Caki2 (cell line): ENCODE measurements at places on chromosomes 5 and 9. TPM values are rescaled to one million over a fixed set of nuclear protein-coding genes. Genes with fewer than 3 reads are reported as not detected.

DNA sequence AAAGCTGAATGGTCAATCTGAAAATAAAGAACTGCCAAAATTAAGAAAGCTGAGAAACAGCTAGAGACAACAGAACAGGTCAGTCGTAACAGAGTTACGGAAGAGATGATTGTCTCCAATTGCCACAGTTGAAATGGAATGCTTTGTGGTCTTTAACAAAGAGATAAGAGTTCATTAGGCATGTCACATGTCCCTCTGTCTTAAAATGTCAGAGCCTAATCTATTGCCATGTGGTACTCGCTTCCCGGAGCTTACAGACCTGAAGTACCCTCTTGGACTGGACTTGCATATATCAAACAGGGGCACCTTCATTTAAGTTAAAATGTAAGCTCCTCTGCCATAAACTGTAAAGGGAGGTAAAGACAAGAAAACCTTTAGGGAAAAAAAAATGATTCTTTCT is 19.7 kb downstream of the TTC39B start:
- no peak for DNase-seq

- DNase-seq: no peak
Measured at GRCh38 chr5:40775085-40775845, 19.5 kb upstream of the TTC33 start.

- no peak for DNase-seq
Measured at GRCh38 chr5:98637557-98637956, 135.9 kb upstream of the RGMB start.

GRCh38 chr5:33628796-33629195 is 188.0 kb downstream of the TARS1 start:
- no peak for DNase-seq

- DNase-seq: no peak
Measured at GRCh38 chr9:29322240-29322639, 1749.0 kb upstream of the C9orf72 start.

GRCh38 chr5:136190904-136191303 is 2.1 kb downstream of the SMIM32 start:
- no peak for DNase-seq

- no peak for DNase-seq
Measured at GRCh38 chr5:96718635-96719077, 56.5 kb downstream of the CAST start.

- no peak for DNase-seq
Measured at GRCh38 chr5:167578977-167579692, 712.3 kb upstream of the WWC1 start.

DNA sequence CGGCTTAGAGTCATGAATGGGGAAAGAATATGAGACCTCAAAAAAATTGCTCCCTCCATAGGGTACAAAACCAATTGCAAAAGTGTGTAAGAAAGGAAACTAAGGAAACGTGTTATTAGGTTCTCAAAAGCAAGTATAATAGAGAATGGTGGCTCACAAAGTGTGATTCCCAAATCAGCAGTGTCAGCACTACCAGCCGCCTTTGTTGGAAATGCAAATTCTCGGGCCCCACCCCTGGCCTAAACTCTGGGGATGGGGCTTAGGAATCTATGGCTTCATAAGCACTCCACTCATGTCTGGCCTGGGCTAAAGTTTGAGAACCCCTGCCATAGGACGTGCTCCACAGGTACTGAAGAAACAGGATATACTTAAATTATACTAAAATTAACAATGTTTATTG is 1.6 kb upstream of the CCDC69 start:
- no peak for DNase-seq

DNA sequence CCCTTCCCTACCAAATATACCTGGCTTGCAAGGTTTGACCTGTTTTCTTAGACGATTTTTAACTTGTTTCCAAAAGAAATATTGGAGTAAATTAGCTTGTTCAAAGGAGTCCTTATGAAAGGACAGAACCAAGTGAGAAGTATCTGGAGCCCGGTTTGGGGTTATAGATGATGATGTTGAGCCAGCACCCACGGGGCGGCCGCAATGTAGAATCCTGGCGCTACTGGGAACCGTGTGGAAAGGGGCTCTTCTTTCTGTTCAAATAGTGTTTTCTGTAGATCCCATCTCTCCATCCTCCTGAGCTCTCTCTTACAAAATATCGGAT is 517 bp upstream of the EXOSC2 start:
- no peak for DNase-seq

GRCh38 chr5:137858223-137858916 is 9.3 kb upstream of the MYOT start:
- no peak for DNase-seq

GRCh38 chr9:99411068-99411467 is 189.0 kb downstream of the SEC61B start:
- DNase-seq: no peak

GRCh38 chr5:56176155-56176798 is 56.9 kb downstream of the ANKRD55 start:
- no peak for DNase-seq

DNA sequence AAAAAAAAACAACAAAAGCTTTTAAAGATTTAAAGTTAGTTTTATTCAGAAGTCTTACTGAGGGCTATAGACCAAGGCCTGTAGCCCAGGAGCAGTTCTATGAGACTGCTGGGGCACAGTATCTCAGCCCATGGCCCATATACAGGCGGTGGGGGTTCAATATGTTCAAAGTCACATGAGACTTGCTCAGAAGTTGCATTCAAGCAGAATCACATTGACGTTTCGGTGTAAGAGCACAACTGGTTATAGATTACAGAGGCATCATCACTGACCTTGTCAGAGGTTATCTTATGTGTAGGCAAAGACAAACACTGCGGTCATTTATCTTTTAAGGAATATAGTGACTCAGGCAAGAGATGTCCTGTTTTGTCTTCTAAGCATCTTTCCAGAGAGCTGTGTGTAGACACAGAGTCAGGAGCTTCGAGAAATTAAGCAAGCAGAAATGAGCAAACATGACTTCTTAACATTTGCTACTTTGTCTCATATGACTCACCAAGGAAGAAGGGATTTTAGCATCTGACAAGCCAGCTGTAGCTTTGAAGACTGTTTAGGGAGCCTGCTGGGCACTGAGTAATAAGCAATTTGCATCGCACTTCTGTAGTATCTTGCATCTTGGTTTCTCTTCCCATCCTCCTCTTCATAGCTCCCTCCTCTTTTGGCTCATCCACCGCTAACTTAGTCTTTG is 12.9 kb upstream of the F2RL1 start:
- peak; percentile 96 for DNase-seq

- DNase-seq: no peak
Measured at GRCh38 chr5:57577432-57578175, 95.0 kb upstream of the ACTBL2 start.

GRCh38 chr9:80602291-80602690 is 1030.5 kb downstream of the TLE4 start:
- DNase-seq: no peak

GRCh38 chr9:33840381-33840780 is 23.4 kb downstream of the UBE2R2 start:
- DNase-seq: no peak

DNA sequence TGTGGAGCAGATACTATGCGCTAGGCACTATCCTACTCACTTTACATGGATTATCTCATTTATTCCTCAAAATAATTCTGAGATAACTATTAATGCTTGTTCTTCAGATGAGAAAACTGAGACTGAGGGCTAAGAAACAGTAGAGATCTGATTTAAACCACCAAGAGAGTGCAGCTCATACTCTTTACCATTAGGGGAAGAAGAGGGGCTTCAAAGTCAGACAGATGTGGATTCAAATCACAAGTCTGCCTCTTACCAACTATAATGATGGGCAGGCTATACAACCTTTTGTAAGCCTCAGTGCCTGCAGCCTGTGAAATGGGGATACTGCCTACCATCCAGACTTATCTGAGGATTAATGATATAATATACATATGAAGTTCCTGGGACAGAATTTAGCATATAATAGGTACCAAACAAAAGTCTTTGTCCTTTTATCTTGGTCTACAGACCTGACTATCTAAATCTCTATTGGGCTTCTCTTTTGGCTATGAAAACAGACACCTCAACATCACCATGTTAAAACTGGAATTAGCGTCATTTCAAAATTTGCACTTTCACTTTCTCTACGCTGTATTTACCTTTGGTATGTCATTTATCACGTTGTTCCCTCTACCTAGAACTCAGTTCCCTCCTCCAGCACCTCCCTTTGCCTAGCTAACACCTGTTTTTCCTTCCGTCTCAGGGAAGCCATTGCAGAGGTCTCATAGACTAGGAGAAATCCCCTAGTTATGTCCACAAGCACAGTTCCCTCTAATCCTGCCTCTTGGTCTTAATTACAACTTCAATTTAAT is 13.8 kb upstream of the TMEM267 start:
- DNase-seq: no peak

DNA sequence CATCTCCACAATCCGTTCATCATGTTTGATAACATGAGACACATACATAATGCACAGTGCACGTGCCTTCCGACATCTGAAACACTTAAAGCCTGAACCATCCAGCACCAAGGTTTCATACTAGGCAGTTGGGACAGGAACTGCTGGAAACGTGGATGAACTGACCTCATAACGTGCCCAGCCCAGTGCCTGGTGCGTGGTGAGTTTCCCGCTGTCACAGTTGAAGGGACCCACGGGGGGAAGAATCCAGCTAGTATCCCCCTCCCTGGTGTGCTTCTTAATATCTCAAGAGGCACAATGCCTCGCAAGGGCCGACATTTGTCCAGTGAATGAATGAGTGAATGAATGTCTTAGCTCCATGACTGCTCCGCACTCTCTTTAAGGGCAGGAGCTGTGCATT is 23.2 kb downstream of the BARX1 start:
- no peak for DNase-seq

DNA sequence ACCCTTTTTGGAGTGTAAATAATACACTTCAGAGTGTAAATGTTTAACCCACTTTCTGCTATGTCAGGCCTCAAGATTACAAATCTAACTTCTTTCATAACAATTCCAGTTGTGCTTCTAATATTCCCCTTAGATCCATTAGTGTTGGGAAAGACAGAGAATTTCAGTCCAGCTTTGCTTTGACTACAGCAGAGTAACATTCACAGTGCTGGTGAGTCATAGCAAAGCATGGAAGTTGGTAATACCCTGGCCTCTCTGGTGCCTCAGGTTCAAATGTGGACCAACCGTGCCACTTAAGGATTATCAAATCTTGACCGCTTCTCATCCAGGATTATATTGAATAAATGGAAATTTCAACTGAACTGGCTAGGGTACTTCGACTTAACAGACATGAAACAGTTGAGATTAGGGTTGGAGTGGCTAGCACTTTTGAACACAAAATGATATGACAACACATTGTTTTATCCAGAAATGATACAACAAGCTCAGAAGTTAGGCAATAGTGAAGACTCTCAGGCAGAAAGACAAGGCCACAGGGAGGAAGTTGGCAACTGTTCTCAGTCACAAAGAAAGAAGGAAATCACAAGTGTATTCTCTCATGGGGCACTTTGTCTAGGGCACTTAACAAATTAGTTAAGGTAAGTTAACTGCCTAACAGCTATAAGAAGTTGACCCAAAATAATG is 24.4 kb upstream of the RASA1 start:
- no peak for DNase-seq

DNA sequence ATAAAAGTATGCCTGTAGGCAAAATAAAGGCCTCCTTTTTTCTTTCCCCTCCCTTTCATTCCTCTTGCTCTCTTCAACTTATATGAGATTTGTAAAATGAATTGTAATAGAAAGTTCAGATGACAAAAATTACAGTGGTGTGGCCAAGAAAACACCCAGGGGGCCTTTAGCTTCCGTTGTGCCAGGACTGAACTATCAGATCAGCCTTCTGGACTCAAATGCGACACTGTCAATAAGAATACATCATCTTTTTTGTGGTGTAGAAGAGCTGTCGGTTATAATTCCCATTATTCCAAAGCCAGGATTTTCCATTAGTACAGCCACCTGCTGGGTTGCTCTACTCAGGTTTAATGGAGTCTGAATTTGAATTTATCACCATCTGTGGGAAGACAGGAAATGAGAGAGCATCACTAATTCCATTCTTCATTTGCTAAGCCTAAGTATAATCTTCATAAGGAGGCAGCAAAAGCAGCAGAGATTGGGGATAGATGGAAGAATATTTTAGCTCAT is 443.4 kb downstream of the ANXA1 start:
- DNase-seq: no peak

DNA sequence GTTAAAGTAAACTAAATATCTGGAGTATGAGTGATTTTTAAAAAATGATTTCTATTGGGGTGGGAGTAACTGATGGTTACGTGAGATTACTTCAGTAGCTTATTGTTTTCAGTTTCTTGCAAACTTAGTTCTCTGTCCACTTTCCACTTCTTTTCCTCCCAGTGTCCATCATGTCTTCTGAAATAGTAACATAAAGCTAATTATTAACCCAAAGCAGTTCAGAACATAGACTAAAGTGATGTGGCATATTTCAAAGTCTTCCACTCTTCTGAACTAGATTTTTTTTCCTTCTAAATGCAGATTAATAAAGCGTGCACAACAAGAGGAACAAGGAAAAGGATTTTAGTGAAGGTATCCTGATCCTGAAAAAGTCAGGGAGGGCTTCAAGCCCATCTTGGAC is 114.1 kb downstream of the MAN2A1 start:
- peak; percentile 31 for DNase-seq

- DNase-seq: no peak
Measured at GRCh38 chr5:95823218-95823737, 752 bp upstream of the GLRX start.

DNA sequence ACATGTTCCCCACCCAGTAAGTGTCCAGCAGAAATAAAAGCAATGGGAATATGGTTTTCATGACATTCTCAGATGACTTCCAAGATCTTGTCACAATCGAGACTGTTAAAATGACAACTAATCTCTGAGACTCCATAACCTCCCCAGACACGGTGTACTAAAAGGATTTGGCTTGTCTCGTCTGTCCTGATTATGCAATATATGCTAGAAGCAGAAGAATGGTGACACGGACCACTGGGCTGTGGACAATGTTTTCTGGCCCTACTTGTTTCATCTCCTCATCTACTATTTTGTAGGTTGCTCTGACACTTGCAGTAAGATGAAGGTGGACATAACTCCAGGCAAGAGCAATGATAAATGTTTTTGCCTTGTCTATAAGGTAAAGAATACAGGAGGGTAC is 56.6 kb downstream of the BNC2 start:
- DNase-seq: no peak

- no peak for DNase-seq
Measured at GRCh38 chr5:76401801-76402250, 1.3 kb upstream of the IQGAP2 start.

Gene EFNA5
- 9.8 and 12.0 TPM in 2 replicates for total RNA-seq

Gene ARL14EPL
- total RNA-seq: 0.34 TPM in 1 of 2 replicates, not detected in the other

Gene PCDHGA11
- not detected in 2 replicates for total RNA-seq

Gene BARHL1
- not detected in 2 replicates for total RNA-seq

Gene OXCT1
- 4.5 and 12.4 TPM in 2 replicates for total RNA-seq

Gene ZNF879
- total RNA-seq: 0.74 and 0.87 TPM in 2 replicates

Gene GRXCR2
- not detected in 2 replicates for total RNA-seq

Gene ALDH1B1
- total RNA-seq: 21.8 and 26.7 TPM in 2 replicates

Gene KCTD16
- total RNA-seq: 0.17 and 2.6 TPM in 2 replicates

Gene FGF10
- not detected in 2 replicates for total RNA-seq

Gene SPATA6L
- total RNA-seq: 0.20 and 4.4 TPM in 2 replicates

Gene IGFBPL1
- total RNA-seq: 2.3 and 7.6 TPM in 2 replicates

Gene HTR4
- total RNA-seq: not detected in 2 replicates

Gene PRRX2
- 3.0 and 7.6 TPM in 2 replicates for total RNA-seq
